NCI-H510A (cell line): ENCODE measurements at places on chromosomes 1 and 21.

DNA sequence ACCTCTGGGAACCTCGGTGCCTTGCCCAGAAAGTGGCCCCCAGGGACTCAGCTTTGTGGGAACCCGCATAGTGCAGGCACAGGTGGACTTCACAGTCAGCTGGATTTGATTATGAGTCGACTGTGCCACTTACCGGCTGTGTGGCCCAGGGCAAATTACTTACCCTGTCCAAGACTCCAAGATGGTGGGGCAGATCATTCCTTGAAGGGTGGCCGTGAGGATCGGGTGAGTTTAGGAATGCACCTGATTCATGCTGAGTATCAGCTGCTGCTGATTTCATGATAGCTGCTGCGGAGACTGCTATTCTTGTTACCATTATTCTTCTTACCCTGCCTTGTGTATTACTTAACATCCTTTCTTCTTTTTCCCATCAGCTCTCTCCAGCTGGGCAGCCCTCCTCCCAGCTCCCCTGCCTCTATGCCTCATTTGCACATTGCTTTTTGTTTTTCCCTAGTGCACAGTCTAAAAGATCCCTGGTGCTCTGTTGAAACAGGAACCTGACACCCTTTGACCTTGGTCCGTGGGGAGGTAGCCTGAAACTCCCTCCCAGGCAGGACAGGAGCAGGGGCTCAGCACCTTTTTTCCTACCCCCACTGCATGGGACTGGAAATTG, 40.5 kb upstream of the FHAD1 start:
- no peak for DNase-seq

- DNase-seq, result no peak
Measured at GRCh38 chr1:25065321-25065721, 135.2 kb upstream of the RUNX3 start.

GRCh38 chr21:45575993-45576837, 34.0 kb upstream of the SLC19A1 start:
- DNase-seq, result no peak

GRCh38 chr1:110498270-110498669, 20.7 kb downstream of the KCNA10 start:
- DNase-seq, result no peak

GRCh38 chr1:231278100-231278790, 37.2 kb downstream of the GNPAT start:
- no peak for DNase-seq

GRCh38 chr1:209062863-209063262, 520.7 kb upstream of the CAMK1G start:
- DNase-seq, result no peak

GRCh38 chr1:241482761-241483250, 36.7 kb downstream of the FH start:
- no peak for DNase-seq

- DNase-seq, result no peak
Measured at GRCh38 chr21:33412832-33413519, 9.8 kb downstream of the IFNGR2 start.

DNA sequence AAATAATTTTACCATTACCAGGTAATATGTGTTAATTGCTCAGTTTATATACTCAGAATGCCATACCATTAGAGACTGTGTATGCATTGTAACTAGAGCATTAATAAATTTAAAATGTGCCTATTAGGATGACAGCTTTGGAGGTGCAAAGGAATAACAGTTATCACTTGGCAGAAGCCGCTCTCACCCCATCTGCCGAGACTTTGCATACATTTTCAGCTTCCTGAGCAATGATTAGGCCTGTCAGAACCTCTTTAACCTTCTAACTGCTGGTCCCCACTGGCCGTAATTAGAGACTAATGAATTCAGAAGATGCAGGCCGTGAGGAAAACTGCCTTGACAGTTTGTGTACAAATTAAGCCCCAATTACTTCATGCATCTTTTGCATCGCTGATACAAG, 158.0 kb upstream of the PROX1 start:
- no peak for DNase-seq

DNA sequence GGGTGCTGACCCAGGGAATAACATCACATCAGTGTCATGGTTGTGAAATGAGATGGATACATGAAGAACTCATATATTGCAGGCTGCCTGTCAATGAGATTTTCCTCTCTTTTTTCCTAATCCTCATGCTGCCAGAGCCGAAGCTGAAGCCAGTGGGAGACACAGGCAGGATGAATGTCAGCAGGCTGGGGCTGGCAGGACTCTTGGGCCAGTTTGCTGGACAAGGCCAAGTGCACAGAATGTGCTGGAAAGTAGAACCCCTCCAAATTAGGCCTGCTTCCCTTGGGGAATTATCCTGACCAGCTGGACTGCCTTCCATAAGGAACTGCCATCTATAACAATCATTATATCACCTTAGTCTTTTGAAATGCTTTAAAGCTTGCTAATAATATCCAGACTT, 31.4 kb downstream of the SLC44A3 start:
- DNase-seq, result no peak

GRCh38 chr1:87046951-87047350, 132.5 kb downstream of the HS2ST1 start:
- DNase-seq, result no peak

DNA sequence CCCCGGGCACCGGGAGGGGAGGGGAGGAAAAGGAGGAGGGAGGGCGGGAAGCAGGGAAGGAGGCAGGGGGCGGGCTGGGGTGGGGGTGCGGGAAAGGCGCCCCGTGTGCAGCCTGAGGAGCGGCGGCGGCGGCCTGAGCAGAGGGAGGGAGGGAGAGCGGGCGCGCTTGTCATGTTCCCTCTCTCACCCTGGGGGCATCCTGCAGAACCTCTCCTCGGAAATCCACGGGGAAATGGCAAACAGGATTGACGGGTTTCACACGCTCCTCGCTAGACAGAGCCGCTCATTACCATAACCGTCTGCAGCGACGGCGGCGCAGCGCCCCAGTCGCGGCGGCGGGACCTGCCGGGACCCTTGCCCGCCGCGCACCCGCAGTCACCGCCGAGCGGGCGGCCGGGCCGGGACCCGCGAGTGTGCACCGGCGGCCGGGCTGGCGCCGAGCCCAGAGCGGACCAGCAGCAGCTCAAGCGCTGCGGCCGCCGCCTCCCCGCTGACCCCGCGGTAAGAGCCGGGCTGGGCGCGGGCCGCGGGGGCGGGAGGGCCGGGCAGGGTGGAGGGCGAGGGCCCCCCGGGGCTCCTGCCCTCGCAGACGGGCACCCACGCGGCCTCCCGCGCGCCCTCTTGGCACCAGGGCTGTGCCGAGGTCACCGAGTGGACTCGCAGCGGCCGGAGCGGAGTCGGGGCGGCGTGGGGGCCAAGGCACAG, at the start of gene SERTAD4:
TSS of gene SERTAD4 (plus strand) at position 286 of the 705 bp plus-strand sequence. CDS start 5,165 bp downstream, outside the sequence.
- peak; percentile 41 for DNase-seq

- DNase-seq, result no peak
Measured at GRCh38 chr1:50873458-50874187, 86.4 kb downstream of the FAF1 start.

DNA sequence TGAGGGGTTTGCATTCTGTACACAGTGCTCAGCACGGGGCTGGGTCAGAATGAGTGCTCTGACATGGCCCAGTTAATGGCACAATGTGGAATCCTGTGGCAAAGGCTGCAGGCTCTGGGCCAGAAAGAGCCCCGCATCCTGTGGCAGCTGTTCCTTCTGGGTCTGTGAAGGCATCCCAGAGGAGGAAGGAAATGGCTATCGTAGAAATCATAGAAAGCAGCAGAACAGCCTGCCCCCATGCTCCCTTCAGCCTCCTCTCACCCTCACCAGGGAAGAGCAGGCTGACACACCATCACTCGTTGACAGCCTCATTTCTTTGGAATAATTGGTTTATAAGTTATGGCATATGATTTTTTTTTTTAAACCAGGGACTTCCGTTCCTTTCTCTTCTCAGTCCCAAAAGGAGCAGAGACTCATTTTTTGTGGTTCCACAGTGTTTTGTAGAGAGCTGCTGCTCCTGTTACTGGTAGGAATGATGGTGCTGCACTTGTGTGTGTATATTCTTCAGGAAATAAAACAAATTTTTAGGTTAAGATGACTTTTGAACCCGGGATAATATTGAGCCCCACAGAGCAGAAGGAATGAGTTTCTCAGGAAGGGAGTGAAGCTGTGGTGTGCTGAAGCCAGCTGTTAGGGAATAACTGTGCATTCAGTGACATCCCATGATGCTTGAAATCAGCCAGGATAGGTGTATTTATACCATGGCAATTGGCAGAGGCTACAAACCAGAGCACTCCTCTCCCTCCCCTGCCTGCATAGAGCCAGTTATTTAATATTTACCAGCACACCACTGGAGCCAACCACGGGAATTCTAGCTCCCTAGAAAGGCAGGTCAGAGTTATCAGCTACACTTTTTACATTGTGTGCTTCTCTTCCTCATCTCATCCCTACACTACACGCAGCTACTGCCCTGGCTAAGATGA, 32.0 kb downstream of the PLXNA2 start:
- no peak for DNase-seq

DNA sequence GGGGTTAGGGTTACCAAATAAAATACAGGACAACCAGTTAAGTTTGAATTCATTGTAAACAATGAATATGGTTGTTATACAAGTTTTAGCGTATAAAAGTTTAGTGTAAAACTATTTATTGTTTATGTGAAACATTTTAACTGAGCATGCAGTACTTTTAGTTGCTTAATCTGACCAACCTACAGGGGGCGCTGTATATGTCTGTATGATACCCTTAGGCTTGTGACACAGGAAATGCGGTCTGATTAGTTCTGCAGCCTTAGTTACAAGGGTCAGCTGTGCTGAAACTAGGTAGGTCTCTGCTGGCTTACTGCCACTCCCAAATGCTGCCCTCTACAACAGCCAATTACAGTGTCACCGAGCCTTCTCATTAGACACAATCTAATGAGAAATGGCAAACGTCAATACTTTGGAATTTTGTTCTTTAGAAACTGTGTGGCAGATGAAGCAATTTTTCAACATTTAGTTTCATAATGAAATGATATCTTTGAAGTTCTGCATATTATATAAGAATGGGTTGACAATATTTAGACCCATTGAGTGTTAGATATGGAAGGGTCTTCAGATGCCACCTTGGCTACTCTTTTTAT, 56.2 kb downstream of the NTNG1 start:
- DNase-seq, result no peak

- no peak for DNase-seq
Measured at GRCh38 chr1:185656663-185657062, 77.5 kb upstream of the HMCN1 start.

DNA sequence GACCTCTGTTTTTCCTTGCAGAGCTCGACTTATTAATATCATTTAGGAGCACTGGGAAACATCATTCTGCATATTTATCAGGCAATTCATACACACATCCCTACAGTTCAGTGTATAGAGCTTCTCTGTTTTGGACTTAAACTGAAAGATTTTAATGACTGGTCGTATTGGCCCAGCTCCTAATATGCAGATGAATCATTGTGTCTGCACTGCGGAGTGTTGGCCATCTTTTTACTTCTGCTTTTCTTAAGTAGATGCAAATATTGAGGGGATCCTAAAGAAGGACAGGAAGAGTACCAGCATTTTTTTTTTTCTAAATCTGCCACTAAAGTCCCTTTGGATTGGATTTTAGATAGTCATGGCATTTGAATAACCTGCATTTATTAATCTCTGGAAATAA, 154.8 kb downstream of the BACH1 start:
- no peak for DNase-seq

DNA sequence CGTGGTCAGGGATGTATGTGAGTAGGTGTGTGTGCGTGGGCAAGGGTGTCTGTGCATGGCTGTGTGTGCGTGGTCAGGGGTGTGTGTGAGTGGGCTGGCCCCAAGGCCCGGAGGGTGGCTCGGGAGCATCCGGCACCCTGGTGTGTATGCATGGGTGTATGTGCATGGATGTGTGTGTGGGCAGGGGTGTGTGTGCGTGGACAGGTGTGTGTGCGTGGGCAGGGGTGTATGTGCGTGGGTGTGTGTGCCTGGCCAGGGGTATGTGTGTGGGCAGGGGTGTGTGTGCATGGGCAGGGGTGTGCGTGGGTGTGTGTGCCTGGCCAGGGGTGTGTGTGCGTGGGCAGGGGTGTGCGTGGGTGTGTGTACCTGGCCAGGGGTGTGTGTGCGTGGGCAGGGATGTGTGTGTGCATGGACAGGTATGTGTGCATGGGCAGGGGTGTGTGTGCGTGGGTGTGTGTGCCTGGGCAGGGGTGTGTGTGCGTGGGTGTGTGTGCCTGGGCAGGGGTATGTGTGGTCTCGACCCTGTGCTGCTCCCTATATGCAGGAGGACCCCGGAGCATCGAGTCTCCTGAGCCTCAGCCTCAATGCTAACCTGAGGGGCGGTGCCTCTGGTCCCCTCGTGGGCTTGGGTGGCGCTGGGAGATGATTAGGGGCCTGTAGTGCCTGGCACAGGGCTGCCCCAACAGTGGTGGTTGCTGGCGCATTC, 16.3 kb downstream of the ARHGEF16 start:
- DNase-seq, result no peak

- no peak for DNase-seq
Measured at GRCh38 chr1:206790502-206791250, 18.4 kb upstream of the IL10 start.

DNA sequence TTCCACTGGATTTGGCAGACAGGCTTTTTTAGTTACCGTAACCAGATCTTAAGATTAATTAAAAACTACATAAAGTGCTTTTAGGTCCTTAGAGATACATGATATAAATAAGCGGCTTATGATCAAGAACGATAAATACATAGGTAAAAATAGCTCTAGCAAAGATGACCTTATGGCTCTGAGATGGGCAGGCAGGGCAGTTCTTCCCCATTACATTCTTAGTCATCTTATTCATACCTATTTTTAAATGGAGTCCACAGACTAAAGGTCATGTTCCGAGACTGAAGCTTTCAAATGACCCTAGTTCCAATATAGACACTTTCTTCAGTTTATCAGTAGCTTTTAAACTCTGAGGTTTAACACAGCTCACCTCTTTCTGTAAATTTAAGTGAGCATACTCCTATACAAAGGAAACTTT, 4.3 kb downstream of the MCL1 start:
- no peak for DNase-seq

DNA sequence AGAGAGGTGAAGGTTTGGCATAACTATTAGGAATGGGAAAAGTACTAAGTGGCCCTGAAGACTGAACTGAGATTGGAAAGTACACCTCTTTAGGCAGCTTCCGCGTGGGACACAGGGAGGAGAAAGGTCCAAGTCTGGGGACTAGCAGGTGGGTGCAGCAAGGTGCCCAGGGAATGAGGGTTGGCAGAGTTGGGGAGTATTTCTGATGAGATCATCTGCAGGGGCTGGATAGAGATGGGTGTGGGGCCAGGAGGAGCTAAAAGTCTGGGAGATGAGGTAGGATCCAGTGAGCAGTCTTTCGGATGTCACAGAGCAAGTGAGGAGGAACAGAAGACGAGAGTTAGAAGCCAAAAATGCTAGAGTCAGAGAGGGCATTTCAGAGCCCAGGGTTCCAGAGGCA, 36.1 kb downstream of the CDCA8 start:
- DNase-seq, result no peak
